WERI-Rb-1 (cell line): ENCODE measurements at places on chromosomes 13 and 19.
A peak's percentile ranks its signal among the peaks of the same experiment; 100 is the strongest.

GRCh38 chr19:54319049-54319448, 6.1 kb upstream of the LILRA5 start:
- DNase-seq = no peak

- no peak for DNase-seq
These were observed 379.0 kb downstream of the DNAJC15 start for GRCh38 chr13:43402380-43402779.

DNA sequence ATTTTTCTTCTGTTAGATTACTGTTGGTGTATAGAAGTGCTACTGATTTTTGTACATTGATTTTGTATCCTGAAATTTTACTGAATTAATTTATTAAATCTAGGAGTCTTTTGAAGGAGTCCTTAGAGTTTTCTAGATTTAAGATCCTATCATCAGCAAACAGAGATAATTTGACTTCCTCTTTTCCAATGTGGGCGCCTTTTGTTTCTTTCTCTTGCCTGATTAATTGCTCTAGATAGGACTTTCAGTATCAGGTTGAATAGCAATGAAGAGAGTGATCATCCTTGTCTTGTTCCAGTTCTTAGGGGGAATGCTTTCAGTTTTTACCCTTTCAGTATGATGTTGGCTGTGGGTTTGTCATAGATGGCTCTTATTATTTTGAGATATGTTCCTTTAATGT, 5.6 kb upstream of the CD33 start:
- no peak for DNase-seq

DNA sequence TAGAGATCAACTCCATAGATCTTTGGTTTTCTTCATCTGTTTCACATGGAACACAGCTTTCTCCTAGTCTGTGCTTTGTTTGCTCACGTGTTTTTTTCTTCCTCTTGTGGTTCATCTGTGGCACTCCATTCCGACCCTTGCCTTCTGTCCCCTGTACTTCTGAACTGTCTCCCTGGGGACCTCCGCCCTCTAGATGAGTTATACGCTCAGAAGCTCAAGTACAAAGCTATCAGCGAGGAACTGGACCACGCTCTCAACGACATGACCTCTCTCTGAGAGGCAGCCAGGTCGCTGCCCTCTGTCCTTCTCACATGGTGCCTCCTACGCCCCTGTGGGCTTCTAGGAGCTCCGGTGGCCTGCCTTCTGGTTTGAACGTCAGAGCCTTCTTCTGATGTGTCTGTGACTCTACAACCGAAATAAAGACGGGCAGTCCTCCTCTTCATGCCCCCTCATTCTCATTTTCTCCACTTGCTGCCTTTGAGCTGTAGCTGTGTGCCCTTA, 16.6 kb upstream of the RAB8A start:
- DNase-seq = no peak

DNA sequence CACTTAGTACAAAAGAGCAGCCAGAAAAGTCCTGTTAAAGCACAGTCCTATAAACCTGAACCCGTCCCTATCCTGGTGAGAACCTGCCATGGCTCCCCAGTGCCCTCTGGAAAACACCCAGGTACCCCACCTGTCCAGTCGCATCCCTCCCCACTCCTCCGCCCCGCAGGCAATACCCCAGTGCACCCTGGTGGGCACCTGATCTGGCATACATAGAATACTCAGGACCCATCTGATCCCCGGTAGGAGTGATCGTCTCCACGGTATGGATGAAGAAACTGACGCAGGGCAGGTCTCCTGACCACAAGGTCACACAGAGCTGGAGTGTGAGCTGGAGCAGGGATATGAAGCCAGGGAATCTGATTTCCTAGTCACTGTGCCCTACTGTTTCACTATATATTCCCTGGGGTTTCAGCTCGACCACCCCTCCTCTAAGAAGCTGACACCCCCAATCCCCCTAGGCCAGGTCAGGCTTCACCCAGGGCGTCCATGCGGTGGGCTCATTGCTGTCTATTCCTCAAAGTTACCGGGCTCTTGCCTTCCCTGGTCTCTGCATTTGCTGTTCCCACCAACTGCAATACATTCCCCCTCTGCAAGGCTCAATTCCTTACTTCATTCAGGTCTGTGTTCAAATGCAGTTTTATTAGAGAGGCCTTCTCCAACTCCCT, 12.6 kb downstream of the FBXO46 start:
- no peak for DNase-seq

- no peak for DNase-seq
These were observed 14.0 kb downstream of the XRCC1 start for GRCh38 chr19:43561139-43561970.

- DNase-seq = peak; percentile 89
These were observed 437.0 kb downstream of the SUCLA2 start for GRCh38 chr13:47564041-47564440.

DNA sequence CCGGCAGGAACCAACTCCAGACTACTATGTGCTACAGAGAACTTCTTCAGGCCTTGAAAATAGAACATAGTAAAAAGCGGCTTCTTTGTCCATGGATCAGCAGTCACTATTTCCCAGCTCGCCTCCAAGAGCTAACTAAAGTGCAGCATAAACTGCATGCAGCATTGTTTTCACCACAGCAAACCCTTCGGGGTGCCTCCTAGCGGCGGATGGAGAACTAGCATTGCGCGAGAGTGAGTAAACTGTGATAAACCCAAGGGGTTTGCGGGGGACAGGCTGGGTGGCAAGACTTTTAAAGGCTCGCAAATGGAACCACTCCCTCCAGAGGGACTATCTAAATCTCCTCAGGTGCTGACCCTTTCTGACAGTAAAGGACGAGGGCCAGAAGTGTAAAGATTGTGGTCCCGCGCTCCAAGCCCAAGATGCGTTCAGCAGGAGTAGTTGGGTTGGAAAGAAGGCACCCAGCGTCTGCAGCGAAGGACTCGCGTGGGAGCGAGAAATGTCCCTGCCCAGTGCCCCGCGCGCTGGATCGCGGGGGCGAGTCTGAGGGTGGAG, 21.5 kb upstream of the SGCG start:
- peak; percentile 23 for DNase-seq

DNA sequence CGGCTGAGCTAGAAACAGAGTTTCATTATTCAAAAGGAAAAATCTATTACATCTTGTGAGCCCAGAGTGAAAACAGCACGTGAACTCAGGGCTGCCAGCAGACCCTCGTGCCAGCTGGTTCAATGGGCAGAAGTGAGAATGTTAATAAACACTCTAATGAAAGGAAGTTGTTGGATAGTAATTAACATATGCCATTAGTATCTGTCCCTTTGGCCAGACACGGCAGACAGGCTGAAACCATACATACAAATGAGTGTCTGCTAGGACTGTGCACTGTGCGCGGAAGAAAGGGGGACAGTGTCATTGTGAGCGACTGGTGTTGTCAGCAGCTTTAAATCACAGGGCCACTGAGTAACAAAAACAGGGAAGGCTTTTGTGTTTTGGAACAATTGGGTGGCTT, 121.9 kb upstream of the TSC22D1 start:
- DNase-seq = no peak

- DNase-seq = no peak
These were observed 144.9 kb upstream of the ZNF507 start for GRCh38 chr19:32200312-32201038.

- no peak for DNase-seq
These were observed 71.9 kb upstream of the UBL3 start for GRCh38 chr13:29922281-29922821.

GRCh38 chr13:88005188-88005587, 334.0 kb downstream of the SLITRK5 start:
- no peak for DNase-seq

DNA sequence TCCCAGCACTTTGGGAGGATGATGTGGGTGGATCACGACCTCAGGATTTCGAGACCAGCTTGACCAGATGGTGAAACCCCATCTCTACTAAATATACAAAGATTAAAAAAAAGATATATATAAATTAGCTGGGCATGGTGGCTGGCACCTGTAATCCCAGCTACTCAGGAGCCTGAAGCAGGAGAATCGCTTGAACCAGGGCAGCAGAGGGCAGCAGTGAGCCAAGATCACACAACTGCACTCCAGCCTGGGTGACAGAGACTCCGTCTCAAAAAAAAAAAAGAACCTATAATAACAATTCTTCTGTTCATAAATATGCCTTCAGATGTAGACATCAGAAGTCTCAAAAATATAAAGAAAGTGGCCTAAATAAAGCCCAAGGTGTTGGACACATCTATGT, 7.6 kb downstream of the ZNF737 start:
- peak; percentile 50 for DNase-seq

GRCh38 chr13:114044486-114044885, 70.6 kb upstream of the C13orf46 start:
- no peak for DNase-seq

GRCh38 chr19:582497-583197, 7.0 kb upstream of the HCN2 start:
- no peak for DNase-seq

DNA sequence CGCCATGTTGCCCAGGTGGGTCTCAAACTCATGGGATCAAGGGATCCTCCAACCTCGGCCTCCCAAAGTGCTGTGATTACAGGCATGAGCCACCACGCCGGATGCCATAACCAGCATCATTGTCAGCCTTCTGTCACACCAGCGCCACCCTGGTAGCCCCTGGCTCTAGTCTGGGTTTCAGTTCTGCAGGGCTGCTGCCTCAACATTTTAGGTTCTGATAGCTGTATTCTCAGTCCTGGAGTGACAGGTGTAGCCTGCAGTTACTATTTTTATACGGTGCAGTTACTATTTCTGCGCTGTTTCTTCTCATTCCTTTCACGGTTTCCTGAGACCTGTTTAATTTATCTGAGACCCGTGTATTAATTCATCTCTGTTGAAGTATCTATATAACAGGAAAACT, 57.1 kb downstream of the TRPM4 start:
- no peak for DNase-seq

GRCh38 chr13:113350065-113350937, 13.6 kb downstream of the GRTP1 start:
- peak; percentile 72 for DNase-seq

GRCh38 chr19:29699861-29700260, 15.2 kb downstream of the C19orf12 start:
- no peak for DNase-seq
